ENCODE measurements at places on chromosomes 7 and 10.

DNA sequence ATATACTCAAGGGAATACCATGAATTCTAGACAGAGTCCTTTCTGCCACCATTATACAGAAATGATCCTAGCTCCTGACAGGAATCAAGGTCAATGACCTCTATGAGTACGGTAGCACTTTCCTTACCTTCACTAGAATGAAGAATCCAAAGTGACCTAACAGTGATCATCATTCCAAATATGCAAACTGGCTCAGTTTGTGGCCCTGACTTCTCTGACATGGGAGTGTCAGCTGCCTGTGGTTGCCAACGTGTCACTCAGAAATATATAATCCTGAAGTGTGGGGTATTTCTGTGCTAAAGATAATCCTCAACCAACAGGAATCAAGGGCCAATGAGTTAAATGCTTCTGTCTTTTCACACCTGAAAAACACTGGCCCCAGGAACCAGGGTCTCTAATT lies 45.7 kb downstream of the COPG2 start:
- no peak for DNase-seq

GRCh38 chr10:62442894-62443669 lies 68.9 kb downstream of the ZNF365 start:
- DNase-seq: no peak

GRCh38 chr7:77837275-77837674 lies 38.7 kb downstream of the PHTF2 start:
- DNase-seq: no peak

GRCh38 chr7:30019387-30019786 lies 7.1 kb downstream of the FKBP14 start:
- DNase-seq: no peak

- DNase-seq: no peak
These were observed 420.2 kb downstream of the CDC14C start for GRCh38 chr7:49344556-49344955.

GRCh38 chr7:104207348-104207730 lies 474 bp downstream of the ORC5 start:
- no peak for DNase-seq

- DNase-seq: no peak
These were observed 47.4 kb downstream of the JAZF1 start for GRCh38 chr7:28132959-28133870.

DNA sequence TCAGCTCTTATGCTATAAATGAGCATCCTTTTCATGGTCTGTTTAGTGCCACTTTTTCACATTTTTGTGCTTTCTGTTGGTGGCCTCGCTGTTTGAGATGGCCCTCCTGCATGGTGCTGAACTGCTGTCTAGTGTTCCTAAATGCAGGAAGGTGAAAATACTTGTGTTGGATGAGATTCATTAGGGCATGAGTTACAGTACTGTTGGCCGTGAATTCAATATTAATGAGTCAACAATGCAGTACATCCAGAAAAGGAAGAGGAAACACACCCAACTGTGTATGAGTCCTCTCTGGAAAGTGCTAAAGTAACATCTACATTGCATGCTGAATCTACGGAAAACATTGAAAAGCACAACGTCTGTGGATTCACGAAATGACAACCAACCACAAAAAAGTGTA lies 124.0 kb downstream of the HERPUD2 start:
- DNase-seq: no peak

DNA sequence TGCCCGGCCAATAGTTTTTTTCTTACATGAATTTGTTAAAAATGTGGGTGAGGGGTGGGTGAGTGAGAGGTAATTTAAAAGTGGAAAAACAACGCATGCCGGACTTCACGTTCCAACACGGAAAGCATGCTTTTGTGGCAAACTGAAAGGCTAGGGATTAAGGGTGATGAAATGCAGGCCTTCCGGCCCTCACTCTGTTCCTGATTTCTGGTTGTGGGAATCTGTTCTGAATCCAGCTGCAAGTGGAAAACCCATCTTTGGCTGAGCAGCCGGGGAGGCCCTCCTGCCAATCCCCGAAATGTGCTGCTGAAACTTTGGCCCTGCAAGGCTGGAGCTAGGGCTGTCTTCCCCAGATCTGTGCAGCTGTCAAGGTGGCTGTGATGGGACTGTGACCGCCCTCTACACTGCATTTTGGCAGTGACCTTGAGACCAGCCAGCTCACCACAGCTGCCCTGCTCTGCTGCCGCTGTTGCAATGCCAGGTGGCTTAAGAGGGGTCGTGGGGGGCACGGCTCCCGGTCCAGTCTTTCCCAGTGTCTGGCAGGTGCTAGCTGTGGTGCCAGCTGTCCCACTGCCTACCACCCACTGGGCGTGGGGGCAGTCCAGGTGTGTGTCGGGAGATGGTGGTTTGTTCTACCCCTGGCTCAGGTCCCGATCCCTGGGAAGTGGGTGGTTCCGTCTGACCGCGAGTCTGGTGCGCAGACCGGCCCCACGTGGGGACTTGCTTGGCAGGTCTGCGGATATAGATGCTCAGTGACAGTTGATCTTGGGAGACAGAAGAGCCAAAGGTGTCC lies 39.0 kb downstream of the TET1 start:
- no peak for DNase-seq

- no peak for DNase-seq
These were observed 113.0 kb upstream of the DPP6 start for GRCh38 chr7:153939177-153939576.

GRCh38 chr7:157431951-157432540 lies 95.2 kb downstream of the DNAJB6 start:
- no peak for DNase-seq

DNA sequence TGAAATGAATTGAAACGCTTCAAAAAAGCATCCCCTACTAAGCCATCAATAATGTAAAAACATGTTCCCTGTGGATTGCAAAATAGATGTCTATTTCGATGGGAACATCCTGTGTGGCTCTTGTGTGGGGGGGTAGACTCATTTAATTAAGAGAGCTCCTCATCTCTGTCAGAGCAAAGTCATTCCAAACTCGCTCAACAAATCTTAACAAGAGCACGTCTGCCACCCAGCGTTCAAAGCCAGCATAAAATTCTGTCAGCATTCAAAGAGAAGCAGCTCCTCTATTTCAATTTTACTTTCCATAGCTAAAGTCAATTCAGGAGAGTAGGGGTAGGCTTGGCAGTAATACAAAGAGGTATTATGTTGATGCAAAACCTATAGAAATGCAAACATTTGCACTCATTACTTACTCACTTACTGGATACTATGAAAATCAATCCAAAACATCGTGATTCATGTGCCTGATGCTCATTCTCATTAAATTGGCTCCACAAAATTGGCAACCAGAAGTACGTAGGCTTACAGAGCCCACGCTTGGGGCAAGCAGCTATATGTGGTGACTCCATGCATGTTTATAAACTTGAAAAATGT lies 114.9 kb downstream of the IPMK start:
- peak; percentile 4 for DNase-seq

- no peak for DNase-seq
These were observed 73.2 kb upstream of the EN2 start for GRCh38 chr7:155384751-155385150.

GRCh38 chr10:123443924-123444323 lies 222.2 kb upstream of the GPR26 start:
- no peak for DNase-seq

GRCh38 chr7:100464210-100464660 lies at the start of gene SPACDR:
TSS of gene SPACDR (minus strand) at chr7:100464260. CDS start at chr7:100464025, 235 bp downstream.
- DNase-seq: no peak

GRCh38 chr10:124296121-124296812 lies 122.5 kb downstream of the OAT start:
- no peak for DNase-seq
